C1 segment of cervical spinal cord (tissue), 14 donors: ENCODE measurements at places on chromosomes 3 and 15.

DNA sequence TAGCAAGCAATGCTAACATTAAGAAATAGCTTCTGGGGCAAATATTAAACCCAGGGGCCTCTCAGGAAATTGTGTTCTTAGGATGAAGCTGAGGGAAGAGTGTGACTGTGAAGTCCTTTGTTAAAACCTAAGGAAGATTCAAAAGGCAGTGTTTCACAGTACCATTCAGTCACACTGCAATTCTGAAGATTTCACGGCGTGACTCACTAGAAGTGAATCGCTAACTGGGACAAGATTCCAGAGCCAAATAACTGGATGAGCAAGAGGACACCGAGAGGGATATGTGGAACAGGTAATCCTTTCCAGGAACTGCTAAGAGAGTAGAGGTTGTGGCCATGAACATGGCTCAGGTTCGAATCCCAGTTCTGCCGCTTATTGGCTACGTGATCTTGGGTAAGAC lies 61.8 kb upstream of the SMAD3 start:
- no peak for DNase-seq

DNA sequence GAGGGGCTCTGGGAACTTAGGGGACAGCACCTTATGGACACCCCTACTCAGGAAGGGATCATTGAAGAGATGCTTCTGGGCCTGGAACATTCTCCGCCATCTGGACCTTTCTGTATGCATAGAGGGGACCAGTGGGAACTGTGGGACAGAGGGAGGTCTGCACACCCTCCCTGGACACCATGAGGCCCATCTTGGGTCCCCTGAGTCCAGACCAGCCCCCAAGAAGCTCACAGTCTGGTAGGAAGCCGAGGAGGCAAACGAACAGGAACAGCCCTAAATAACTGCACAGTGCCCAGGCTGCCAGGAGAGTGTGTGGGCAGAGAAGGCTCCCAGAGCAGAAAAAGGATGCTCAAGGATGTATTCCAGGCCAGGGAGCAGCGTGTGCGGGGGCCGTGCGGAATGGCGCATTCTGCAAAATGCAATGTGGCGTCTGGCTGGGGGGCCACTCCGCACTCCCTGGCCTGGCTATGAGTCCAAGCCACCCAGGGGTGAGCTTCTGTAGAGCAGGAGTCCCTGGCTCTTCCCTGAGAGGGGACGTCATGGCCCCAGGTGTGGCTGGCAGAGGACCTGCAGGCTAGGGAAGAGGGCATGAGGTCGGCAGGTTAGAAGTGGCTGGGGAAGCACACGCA lies 24.5 kb upstream of the KLF13 start:
- no peak for DNase-seq

- DNase-seq, result no peak
Observed at GRCh38 chr3:159819676-159820075, 169.0 kb upstream of the IL12A start.

- DNase-seq, result no peak
Observed at GRCh38 chr3:16743276-16743675, 138.1 kb upstream of the DAZL start.

DNA sequence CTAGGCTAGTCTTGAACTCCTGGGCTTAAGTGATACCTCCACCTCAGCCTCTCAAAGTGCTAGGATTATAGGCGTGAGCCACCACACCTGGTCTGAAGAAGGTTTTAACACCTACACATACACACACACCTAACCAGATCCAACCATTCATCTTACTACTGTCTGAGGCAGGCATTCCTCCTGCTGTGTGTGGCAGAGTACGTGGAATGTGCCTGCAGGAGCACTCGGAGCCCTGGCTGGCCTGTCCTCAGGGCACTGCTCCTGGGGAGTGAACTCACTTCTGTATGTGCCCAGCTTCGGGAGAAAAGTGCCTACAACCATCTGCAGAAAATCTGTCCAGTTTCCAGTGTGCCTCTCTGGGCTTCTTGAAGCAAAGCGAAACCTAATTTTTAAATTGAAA lies 58.2 kb upstream of the LIMD1 start:
- DNase-seq, result no peak

DNA sequence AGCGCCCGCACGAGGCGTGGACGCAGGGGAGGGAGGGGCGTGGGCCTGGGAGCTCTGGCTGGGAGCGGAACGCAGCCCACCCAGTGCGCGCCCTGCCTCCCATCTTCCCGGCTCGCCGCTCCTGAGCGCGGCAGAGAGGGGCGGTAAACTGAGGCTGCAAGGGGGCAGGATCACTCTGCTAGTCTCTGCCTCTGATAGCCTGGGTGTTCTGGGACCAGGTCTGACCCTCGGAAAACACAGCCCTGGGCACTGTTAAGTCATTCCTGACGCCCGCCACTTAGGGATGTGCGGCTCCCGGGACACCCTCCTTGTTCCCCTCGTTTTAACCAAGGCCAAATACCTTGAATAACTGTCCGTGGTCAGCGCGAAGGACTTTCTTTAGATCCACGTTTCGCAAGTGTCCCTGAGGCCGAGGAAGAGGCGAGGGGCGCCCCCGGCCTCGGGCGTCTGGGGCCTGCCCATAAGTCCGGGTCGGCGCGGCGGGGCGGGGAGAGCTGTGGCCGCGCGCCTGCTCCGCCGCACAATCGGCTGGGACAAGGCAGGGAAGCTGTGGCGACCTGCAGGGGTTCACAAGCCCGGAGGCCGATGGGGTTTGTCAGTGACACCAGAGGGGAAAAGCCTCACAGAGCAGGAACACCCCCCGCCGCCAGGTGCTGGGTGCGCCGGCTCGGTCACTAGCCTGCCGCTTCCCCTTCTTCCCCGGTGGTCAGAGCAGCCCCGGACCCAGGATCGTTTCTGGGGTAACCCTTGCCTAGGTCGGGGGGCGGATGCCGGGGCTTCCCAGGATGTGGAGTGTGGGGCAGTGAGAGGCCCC lies 1.5 kb downstream of the ITPKA start:
- no peak for DNase-seq

GRCh38 chr15:97930230-97930629 lies 30.3 kb upstream of the ARRDC4 start:
- DNase-seq, result no peak

GRCh38 chr15:92226020-92226612 lies 167.6 kb upstream of the ST8SIA2 start:
- no peak for DNase-seq

DNA sequence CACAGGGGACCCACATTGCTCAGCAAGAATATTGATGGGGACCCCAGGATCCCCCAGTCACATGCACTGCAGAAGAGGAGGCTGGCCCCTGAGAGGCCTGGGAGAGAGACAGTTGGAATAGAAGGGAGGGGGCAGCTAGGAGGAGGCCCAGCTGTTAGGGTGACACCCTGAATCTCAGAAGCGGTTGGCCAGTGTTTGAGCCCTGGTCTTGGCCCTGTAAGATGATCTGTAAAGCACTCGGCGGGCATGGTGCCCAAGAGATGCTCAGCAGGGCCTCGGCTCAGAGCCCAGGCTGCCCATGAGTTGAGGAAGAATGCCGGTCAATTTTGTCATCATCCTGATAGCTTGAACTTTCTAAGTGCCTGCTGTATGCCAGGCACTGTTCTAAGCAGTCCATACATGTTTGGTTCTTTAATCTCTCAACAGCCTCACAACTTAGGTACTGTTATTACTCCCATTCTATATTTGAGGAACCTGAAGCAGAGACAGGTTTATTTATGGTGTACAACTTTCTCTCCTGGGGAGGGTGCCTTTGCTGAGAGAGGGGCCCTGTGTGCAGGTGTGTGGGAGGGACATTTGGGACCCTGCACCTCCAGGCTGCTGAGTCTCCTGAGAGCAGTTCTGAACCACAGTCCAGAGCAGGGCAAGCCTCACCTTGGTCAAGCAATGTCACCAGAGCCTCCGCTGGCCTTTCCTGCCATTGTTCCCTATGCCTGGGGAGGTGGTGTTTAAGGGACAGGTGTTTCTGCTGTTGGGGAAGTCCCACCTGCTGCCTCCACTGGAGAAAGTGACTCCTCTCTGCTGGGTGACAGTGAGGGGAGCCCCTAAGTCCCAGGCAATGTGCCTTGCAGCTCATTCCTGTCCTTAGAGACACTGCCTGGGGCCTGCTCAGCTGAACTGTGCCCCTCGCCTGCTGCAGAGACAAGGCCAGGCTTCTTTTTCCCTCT lies 26.0 kb downstream of the SLC6A6 start:
- no peak for DNase-seq

DNA sequence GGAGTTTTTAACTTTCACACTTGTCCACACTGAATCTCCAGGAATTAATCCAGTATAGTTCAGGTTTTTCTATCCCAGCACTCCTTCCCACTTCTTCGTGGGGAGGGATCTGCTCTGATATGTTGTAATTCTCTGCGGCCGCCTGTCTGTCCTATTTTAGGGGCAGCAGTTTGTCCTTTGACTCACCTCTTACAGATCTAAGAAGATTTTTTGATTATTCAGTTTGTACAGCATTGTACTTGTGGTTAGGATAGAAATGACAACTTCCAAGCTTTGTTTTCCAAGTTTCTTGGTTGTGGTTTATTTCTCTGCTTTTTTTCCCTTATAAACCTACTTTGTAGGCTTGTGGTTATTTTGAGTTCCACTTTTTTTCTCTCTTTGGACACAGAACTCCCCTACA lies 601.7 kb downstream of the SI start:
- DNase-seq, result no peak

GRCh38 chr3:81558106-81558505 lies 203.3 kb downstream of the GBE1 start:
- DNase-seq, result no peak

- DNase-seq, result no peak
Observed at GRCh38 chr15:68492855-68493254, 60.9 kb upstream of the ITGA11 start.

- DNase-seq, result no peak
Observed at GRCh38 chr15:82298032-82298431, 35.4 kb downstream of the SAXO2 start.

GRCh38 chr3:109081746-109082510 lies 36.0 kb downstream of the MORC1 start:
- DNase-seq, result no peak

DNA sequence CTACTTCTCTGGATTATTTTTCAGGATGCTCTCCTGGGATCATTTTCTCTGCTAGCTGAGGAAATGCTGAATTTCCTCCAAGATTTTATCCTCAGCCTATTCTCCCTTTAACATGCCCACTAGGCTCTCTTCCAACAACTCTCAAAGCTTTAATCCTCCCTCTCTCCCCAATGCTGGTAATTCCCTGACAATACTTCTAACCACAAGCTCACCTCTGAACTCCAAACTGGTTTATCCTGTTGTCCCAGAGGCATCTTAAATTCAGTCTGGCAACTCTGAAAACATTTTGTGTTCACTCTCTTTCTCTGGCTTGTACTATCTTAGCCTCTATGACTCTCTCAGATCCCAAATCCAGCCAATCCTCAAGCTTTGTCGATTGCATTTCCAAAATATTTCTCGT lies 490.3 kb downstream of the MECOM start:
- no peak for DNase-seq

- no peak for DNase-seq
Observed at GRCh38 chr3:150110097-150110496, 139.4 kb upstream of the PFN2 start.

- DNase-seq, result no peak
Observed at GRCh38 chr3:61522060-61522459, 39.3 kb upstream of the PTPRG start.

GRCh38 chr3:101677436-101678286 lies 729 bp upstream of the ZBTB11 start:
- no peak for DNase-seq

- no peak for DNase-seq
Observed at GRCh38 chr3:127444761-127445160, 145.8 kb downstream of the TPRA1 start.

GRCh38 chr3:161215185-161215584 lies 5.9 kb upstream of the NMD3 start:
- no peak for DNase-seq

DNA sequence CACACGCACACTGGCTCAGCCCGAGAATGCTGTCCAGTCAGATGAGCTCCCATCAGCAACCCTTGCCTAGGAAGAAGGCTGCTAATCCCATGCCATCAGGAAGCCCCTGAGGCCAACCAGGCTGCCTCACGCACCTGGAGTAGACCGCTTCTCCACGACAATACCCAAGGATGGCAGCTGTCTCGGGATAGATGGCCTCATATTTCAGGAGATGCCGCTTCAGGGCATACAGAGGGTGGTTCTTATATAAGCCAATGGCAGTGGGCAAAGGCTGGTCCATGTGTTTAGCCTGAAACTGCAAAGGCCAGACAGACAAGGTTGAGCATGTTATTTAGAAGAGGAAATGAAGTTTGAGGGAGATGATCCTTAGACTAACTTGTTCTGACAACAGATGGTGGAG lies 22.2 kb downstream of the XPC start:
- no peak for DNase-seq

GRCh38 chr15:25947323-25948314 lies 84.5 kb upstream of the ATP10A start:
- DNase-seq, result peak; percentile 67

DNA sequence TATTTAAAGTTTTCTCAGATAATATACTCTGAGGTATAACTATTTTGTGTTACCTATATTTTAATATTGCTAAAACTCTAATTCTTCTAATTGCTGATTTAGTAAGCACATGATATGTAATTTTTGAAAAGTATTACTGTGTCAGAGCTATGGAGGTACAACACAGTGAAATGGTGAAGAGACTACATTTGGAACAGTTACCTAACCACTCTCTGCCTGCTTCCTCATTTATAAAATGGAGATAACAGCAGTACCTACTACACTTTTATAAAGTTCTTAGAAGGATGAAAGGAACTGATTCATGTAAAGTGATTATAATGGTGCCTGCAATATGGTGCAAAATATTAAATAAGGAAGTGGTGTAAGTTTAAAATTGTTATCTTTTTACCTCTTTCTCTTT lies 16.3 kb upstream of the NEK10 start:
- DNase-seq, result no peak

GRCh38 chr3:33775363-33775762 lies 23.1 kb upstream of the PDCD6IP start:
- DNase-seq, result no peak

GRCh38 chr3:98812851-98813374 lies 49.8 kb downstream of the ST3GAL6 start:
- DNase-seq, result no peak

- DNase-seq, result no peak
Observed at GRCh38 chr15:58203537-58203936, 65.4 kb downstream of the AQP9 start.

DNA sequence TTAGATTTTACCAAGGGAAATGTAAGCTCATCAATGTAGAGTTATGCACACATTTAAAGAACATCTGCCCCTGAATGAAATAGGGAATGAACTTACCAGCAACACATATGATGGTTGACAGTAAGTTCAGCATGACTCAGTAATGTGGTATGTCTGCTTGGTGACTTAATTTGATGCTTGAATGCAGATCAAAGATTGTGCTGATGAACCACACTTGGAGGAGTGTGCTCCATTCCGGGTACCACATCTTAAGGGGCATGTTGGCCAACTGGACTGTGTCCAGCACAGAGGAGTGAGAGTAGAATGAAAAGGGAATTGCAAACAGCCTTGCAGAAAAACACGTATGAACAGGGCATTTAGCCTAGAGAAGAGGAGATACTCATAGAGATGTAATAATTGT lies 171.0 kb upstream of the RARB start:
- no peak for DNase-seq

GRCh38 chr15:94412979-94413746 lies 181.8 kb downstream of the MCTP2 start:
- no peak for DNase-seq

- no peak for DNase-seq
Observed at GRCh38 chr3:17733215-17733614, 9.2 kb downstream of the TBC1D5 start.

- no peak for DNase-seq
Observed at GRCh38 chr3:27535809-27536392, 51.7 kb upstream of the SLC4A7 start.

GRCh38 chr15:90585863-90586262 lies 56.1 kb downstream of the CRTC3 start:
- no peak for DNase-seq

GRCh38 chr3:46909535-46910161 lies 32.1 kb downstream of the PTH1R start:
- DNase-seq, result no peak
